Frontal cortex (tissue), 4 donors: ENCODE measurements at places on chromosomes 12 and 14. TPM values are rescaled to one million over a fixed set of nuclear protein-coding genes. Genes with fewer than 3 reads are reported as not detected.

The STK38L gene
- total RNA-seq: 22.0 TPM

The PRKCH gene
- total RNA-seq: 21.6 TPM

The GYS2 gene
- not detected for total RNA-seq

The MYO1H gene
- under 0.01 TPM for total RNA-seq

The WNT1 gene
- not detected for total RNA-seq

The KRAS gene
- 53.4 TPM for total RNA-seq

The CEP128 gene
- total RNA-seq: 21.6 TPM

The OR6C3 gene
- not detected for total RNA-seq

The IFT43 gene
- total RNA-seq: 31.8 TPM

The TSPAN8 gene
- total RNA-seq: not detected

The HOXC9 gene
- not detected for total RNA-seq

The FOXN4 gene
- total RNA-seq: under 0.01 TPM

The SMIM41 gene
- total RNA-seq: not detected

The FOXG1 gene
- 65.2 TPM for total RNA-seq

The PLBD2 gene
- 5.7 TPM for total RNA-seq

The AP4S1 gene
- 26.9 TPM for total RNA-seq

The AJUBA gene
- total RNA-seq: 4.5 TPM

The TAS2R14 gene
- total RNA-seq: 5.3 TPM

The ANO4 gene
- 88.9 TPM for total RNA-seq

The RNASE11 gene
- not detected for total RNA-seq

The GPD1 gene
- total RNA-seq: 9.4 TPM

The SDR9C7 gene
- total RNA-seq: 0.41 TPM

The LRRC10 gene
- total RNA-seq: not detected

The DACT1 gene
- 203 TPM for total RNA-seq

The CIROP gene
- total RNA-seq: not detected

The RPGRIP1 gene
- total RNA-seq: not detected

The SERPINA4 gene
- not detected for total RNA-seq

The GRIP1 gene
- 122 TPM for total RNA-seq

The PLEKHD1 gene
- total RNA-seq: 0.41 TPM

The FGD4 gene
- 81.9 TPM for total RNA-seq

The GPR137C gene
- 25.3 TPM for total RNA-seq

The SDSL gene
- total RNA-seq: 0.82 TPM

The TEX22 gene
- 0.41 TPM for total RNA-seq

The VRTN gene
- total RNA-seq: not detected

The NOVA1 gene
- total RNA-seq: 34.6 TPM

The FAM234B gene
- total RNA-seq: 62.0 TPM

The TAS2R20 gene
- total RNA-seq: 6.9 TPM

The KLRC2 gene
- 2.0 TPM for total RNA-seq
